Keratinocyte (primary cell): ENCODE measurements at places on chromosomes 7 and 10. TPM values are rescaled to one million over a fixed set of nuclear protein-coding genes. Genes with fewer than 3 reads are reported as not detected.

DNA sequence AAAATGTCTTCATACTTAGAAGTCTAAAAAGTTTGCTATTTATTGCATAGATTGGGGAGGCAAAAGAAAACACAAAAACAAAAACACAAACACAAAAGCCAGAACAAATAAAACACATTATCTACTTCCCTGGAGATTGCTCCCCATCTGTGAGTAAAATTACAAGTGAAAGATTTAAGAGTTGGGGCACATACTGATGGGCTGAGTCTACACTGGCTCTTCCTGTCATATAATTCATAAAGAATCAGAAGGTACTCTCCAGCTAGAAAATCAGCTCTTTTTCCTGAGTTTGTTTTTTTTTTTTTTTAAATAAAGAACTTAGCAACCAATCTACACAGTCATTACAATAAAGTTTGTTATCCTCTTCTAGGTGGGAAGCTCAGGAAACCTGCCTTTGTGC lies 192.4 kb upstream of the LRRN3 start:
- no peak for DNase-seq

DNA sequence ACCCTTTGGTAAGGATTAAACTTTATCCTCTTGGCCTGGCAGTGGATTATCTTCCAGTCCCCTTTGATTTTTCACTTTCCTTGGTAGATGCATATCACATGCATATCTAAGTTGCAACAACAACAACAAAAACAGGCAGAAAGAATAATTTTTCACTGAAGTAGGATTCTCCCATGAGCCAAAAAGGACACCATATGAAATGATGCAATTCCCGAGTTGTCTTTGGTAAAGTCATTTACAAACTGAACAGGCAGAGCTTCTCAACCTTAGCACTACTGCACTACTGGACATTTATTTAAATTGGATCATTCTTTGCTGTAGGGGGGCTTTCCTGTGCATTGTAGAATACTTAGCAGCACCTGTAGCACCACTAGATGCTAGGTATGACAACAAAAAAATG lies 195.0 kb downstream of the RELN start:
- DNase-seq = no peak

DNA sequence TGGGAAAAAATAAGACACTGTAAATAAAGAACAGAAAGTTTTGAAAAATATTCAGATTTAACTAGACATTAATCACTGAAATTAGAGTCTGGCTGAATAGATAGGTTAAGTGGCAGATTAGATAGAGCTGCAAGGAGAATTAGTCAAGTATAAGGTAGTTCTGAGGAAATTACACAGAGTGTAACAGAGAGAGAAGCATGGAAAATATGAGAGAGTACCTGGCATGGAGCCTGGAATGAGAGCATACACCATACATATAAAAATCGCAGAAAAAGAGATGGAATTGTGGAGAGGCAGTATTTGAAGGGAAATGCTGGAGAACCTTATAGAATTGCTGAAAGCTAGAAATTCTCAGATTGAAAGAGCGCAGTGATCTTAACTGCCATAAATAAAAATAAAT lies 46.9 kb downstream of the ZNRF2 start:
- no peak for DNase-seq

DNA sequence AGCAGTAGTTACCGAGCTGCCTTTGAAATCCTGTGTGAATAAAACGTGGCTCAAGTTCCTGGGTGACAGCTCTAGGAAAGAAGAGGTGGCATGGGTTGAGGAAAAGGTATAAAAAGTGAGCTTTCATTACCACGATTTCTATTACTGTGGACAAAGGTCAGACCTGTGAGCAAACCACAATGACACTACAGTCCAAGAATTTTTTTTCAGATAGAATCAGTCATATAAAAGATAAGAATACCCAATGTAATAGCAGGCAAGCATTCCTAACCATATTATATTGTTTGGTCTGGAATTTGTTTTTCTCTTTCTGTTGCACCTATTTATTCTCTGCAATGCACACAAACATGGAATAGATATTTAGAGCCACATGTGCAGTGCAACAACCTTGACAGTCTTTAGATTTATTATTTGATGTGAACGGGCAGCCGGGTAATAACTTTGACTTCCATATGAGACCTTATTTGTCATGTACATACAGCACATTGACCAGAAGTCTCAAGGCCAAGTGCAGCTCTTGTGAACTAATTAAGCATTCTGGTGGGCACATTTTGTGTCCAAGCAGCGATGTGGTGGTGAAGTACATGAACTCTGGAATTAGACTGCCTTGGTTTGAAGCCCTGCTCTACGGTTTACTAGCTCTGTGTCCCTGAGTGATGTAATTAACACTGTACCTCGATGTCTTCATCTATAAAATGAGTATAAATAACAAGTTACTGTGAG lies 156.8 kb downstream of the NRCAM start:
- no peak for DNase-seq

- DNase-seq = no peak
Measured at GRCh38 chr7:105581066-105581811, at the start of gene EFCAB10. TSS of gene EFCAB10 (minus strand) at chr7:105581493. CDS start at chr7:105581463, 30 bp downstream.

PNLIPRP2 gene
- polyA plus RNA-seq = not detected in 3 replicates

ARHGEF5 gene
- polyA plus RNA-seq = 24.2 to 41.0 TPM (median 24.7 TPM) in 3 replicates

KDM7A gene
- polyA plus RNA-seq = 1.8 to 4.0 TPM (median 3.3 TPM) in 3 replicates
